SJCRH30 (cell line): ENCODE measurements at places on chromosomes 12 and 14.

- no peaks in the 10 kb centered on the region for H3K36me3 ChIP-seq
- no peaks in the 10 kb centered on the region for H3K27me3 ChIP-seq
- DNase-seq = no peak
- no peak overlapping the region for H3K4me3 ChIP-seq
These were observed 18.3 kb upstream of the ATP2A2 start for GRCh38 chr12:110262442-110263388.

DNA sequence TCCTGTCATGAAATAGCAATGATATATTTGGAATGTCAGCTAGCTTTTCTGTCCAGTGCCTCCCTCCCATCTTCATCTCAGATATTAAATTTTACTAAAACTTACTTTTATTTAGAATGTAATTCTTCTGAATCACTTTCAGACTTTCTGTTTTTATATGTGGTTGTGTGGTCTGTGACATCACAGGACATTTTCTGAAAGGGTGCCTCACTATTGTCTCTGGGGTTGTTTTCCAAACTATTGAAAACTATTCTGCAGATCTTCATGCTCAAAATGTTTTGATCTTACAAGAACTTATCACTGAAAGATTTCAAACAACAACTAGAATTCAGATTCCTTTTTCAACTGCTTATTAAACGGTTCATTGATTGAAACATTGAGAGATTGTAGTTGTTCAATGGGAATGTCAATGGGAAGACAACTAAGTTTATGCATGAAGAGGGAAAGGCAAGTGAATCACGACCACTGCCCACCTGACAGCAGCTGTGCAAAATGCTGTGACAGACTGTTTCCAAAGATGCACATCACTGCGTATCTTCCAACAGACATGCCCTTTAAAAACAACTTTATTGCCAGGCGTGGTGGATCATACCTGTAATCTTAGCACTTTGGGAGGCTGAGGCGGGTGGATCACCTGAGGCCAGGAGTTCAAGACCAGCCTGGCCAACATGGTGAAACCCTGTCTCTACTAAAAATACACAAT is 51.3 kb downstream of the KLRG1 start:
- H3K4me1 ChIP-seq = no peaks in the 10 kb centered on the region
- no peaks in the 10 kb centered on the region for H3K27me3 ChIP-seq
- no peak overlapping the region for H3K27ac ChIP-seq
- no peak overlapping the region for H3K4me3 ChIP-seq
- no peak for DNase-seq

DNA sequence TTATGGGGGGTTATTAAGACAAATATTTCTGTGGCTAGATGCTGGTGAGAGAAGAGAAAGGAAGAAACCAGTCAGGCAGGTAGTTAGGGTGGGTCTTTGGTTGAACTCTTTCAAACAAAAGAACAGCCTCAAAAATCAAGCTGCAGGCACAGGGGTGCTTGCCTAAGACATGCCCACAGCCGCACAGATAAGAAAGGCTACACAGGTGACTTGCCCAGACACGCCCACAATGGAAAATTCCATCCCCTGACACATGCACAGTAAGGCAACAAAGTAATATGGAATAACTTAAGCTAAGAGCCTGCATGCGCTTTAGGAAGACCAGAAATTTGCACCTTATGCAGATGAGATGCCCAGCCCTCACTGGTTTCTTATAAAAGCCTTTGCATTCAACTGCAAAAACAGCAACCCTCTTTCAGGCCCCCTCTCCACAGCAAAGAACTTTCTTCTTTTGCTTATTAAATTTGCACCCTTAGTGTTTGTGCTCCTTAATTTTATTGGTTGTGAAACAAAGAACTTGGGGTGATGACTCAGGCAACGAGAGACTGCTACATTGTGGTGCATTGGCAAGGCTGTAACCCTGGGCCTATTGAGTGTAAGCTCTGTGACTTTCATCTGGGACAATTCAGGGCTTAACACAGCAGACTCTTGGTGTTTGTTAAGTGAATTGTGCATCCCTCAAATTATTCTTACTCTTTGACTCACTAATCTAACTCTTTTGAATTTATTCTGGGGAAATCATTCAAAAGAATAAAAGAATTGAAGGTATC is 149.4 kb downstream of the RPAP3 start:
- no peak for DNase-seq
- no peak overlapping the region for H3K27ac ChIP-seq
- no peaks in the 10 kb centered on the region for H3K4me1 ChIP-seq
- H3K36me3 ChIP-seq = no peaks in the 10 kb centered on the region

- DNase-seq = no peak
- H3K4me1 ChIP-seq = no peaks in the 10 kb centered on the region
- no peak overlapping the region for H3K27ac ChIP-seq
- H3K27me3 ChIP-seq = no peaks in the 10 kb centered on the region
- H3K4me3 ChIP-seq = no peak overlapping the region
- H3K36me3 ChIP-seq = no peaks in the 10 kb centered on the region
These were observed 17.2 kb downstream of the NTN4 start for GRCh38 chr12:95773320-95773719.

DNA sequence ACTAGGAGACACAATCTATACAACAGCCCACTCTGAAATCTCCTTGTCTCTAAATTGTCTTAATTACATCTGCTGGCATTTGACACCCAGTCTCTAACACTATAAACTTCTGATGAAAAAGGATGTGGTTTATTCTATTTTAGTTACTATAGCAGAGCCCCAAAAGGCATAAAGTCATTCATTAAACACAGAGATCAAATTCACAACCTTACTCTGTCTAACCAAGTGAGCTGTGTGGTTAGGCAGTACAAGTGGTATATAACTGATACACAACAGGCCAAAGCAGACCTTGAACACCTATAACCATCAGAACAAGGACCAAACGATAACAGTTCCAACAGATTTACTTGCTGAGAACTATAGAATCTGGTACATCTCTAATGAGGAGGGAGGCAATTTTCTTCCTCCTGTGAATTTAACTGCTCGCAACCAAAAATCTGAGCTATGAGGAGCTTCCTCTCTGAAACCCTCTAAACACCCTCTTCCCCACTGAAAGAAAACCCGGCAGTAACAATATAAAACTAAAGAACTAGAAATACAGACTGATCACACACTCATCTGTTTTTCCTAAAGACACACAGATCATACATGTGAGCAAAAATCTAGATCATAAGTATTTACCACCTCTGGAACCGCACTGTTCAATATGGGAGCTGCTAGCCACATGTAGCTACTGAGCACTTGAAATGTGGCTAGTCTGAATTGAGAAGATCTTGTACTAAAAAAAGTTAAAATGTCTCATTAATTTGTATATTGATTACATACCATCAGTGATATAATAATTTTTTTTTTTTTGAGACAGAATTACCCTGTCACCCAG is 17.7 kb downstream of the SPPL3 start:
- no peak for DNase-seq
- H3K27ac ChIP-seq = no peak overlapping the region
- H3K27me3 ChIP-seq = no peaks in the 10 kb centered on the region
- H3K36me3 ChIP-seq = no peaks in the 10 kb centered on the region

DNA sequence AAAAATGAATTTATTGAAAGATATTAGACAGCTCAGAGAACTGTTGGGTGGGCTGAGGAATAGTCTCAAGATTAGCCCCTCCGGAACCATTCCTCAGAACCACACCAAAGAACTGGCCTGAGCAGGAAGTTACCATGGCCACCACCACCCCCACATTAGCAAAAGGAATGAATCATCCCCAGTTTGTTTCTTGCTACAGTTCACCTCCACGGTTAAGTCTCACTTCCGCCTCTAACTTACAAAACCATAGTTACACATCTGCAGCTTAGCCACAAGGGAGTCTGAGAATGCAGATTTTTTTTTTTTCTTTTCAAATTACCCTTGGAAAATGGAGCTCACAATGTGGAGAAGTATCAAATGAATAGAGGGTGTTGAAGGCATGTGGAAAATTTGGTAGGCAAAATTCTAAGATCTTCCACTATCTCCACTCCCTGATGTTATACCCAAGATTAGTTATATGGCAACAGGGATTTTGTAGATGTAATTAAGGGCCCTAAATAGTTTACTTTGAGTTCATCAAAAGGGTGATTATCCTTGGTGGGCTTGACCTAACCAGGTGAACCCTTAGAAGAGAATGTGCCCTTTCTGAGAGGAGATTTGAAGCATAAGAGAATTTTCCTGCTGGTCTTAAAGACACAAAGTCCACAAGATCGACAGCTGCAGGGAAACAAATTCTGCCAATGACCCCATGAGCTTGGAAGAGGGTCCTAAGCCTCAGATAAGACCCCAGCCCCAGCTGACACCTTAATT is 129.8 kb upstream of the KRR1 start:
- H3K36me3 ChIP-seq = no peaks in the 10 kb centered on the region
- peaks cover 14% of the 10 kb centered on the region for H3K4me1 ChIP-seq
- H3K27ac ChIP-seq = no peak overlapping the region
- no peaks in the 10 kb centered on the region for H3K27me3 ChIP-seq
- H3K4me3 ChIP-seq = no peak overlapping the region

- DNase-seq = no peak
- H3K4me1 ChIP-seq = peaks cover 22% of the 10 kb centered on the region
- no peak overlapping the region for H3K27ac ChIP-seq
- H3K27me3 ChIP-seq = no peaks in the 10 kb centered on the region
- peaks cover 47% of the 10 kb centered on the region for H3K36me3 ChIP-seq
These were observed 58.7 kb downstream of the SSH1 start for GRCh38 chr12:108798551-108799221.

DNA sequence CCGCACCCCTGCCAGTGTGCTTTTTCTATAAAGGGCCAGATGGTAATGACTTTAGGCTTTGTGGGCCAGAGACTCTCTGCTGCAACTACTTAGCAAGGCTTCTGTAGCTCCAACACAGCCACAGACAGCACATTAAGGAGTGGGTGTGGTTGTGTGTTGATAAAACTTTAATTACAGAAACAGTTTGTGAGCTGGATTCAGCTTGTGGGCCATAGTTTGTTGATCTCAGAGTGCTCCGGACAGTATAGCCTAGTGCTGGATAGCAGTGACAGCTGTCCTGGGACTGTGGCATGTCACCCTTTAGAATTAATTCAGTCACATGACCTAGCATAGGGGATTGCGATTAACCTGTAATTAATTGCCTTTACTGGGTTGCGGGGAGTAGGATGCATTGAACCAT is 109.7 kb downstream of the ZNF664 start:
- H3K4me1 ChIP-seq = no peaks in the 10 kb centered on the region
- H3K27me3 ChIP-seq = no peaks in the 10 kb centered on the region
- H3K4me3 ChIP-seq = no peak overlapping the region
- H3K27ac ChIP-seq = no peak overlapping the region
- DNase-seq = no peak
- no peaks in the 10 kb centered on the region for H3K36me3 ChIP-seq

DNA sequence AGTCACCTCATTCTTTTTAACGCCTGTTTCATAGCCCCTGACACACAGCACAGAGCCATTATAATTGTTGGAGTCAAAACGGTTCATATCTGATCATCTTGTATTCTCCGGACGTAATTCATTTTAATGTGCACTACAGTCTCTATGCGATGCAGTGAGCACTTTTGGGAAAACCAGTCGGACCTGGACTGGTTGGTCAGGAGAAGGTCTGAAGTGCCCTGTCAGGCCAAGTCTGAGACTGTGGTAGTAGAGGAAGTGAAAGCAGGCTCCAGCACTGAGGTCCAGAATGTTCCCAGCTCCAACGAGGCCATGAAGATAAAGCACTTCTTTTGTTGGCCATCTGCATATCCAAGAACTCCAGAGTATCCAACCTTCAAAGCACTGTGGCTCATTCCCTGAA is 117.1 kb upstream of the NCOR2 start:
- no peaks in the 10 kb centered on the region for H3K36me3 ChIP-seq
- H3K4me3 ChIP-seq = peak overlapping the region; percentile 44
- no peaks in the 10 kb centered on the region for H3K27me3 ChIP-seq
- DNase-seq = no peak
- peak overlapping the region; percentile 57 for H3K27ac ChIP-seq

GRCh38 chr12:54983536-54984101 is 943 bp downstream of the TESPA1 start:
- 0 out of 2 replicates have a peak, but pooled peaks cover 2% of the 10 kb centered on the region for H3K27me3 ChIP-seq
- no peaks in the 10 kb centered on the region for H3K36me3 ChIP-seq
- H3K4me1 ChIP-seq = no peaks in the 10 kb centered on the region; the same call in 1 of the 2 replicates

DNA sequence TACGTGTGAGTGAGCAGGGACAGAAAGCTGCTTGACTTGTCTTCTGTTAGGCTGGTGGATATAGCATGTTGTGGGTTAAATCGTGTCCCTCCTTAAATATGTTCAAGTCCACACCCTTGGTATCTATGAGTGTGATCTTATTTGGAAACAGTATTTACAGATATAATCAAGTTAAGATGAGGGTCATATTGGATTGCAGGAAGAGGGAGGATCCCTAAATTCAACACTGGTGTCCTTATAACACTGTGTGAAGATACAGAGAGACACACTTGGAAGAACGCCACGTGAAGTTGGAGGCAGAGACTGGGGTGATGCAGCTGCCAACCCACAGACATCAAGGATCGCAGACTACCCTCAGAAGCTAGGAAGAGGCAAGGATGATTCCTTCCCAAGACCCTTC is 275.2 kb upstream of the SSTR1 start:
- DNase-seq = peak; percentile 36
- peaks cover 10% of the 10 kb centered on the region for H3K4me1 ChIP-seq
- peaks cover 2% of the 10 kb centered on the region; the same call in 1 of the 2 replicates for H3K36me3 ChIP-seq
- H3K27me3 ChIP-seq = no peaks in the 10 kb centered on the region; the same call in 1 of the 2 replicates

- H3K27ac ChIP-seq = no peak overlapping the region
- H3K4me3 ChIP-seq = no peak overlapping the region
- no peaks in the 10 kb centered on the region for H3K27me3 ChIP-seq
These were observed 98.4 kb upstream of the BTG1 start for GRCh38 chr12:92244036-92244435.

- no peaks in the 10 kb centered on the region for H3K27me3 ChIP-seq
- H3K4me1 ChIP-seq = no peaks in the 10 kb centered on the region
- peaks cover 8% of the 10 kb centered on the region; the same call in 1 of the 2 replicates for H3K36me3 ChIP-seq
- no peak for DNase-seq
These were observed 32.5 kb downstream of the FBXO34 start for GRCh38 chr14:55303691-55304145.

GRCh38 chr14:93332397-93332852 is 411 bp downstream of the BTBD7 start:
- 0 out of 2 replicates have a peak, but pooled peaks cover 3% of the 10 kb centered on the region for H3K4me1 ChIP-seq
- peak overlapping the region; percentile 98 for H3K4me3 ChIP-seq
- peak; percentile 64 for DNase-seq
- peak overlapping the region; percentile 63; the same call in 1 of the 2 replicates for H3K27ac ChIP-seq
- 0 out of 2 replicates have a peak, but pooled peaks cover 2% of the 10 kb centered on the region for H3K36me3 ChIP-seq

- no peak overlapping the region for H3K27ac ChIP-seq
- no peaks in the 10 kb centered on the region for H3K4me1 ChIP-seq
- H3K4me3 ChIP-seq = no peak overlapping the region
- H3K36me3 ChIP-seq = no peaks in the 10 kb centered on the region
These were observed 120.7 kb upstream of the C14orf180 start for GRCh38 chr14:104458845-104459244.
